Stimulated activated CD4-positive, alpha-beta T cell treated with anti-CD3 and anti-CD28 coated beads, Interleukin-4, amount 100 ng/mL, for 24 hours (primary cell): ENCODE measurements at places on chromosomes 5 and 9.

DNA sequence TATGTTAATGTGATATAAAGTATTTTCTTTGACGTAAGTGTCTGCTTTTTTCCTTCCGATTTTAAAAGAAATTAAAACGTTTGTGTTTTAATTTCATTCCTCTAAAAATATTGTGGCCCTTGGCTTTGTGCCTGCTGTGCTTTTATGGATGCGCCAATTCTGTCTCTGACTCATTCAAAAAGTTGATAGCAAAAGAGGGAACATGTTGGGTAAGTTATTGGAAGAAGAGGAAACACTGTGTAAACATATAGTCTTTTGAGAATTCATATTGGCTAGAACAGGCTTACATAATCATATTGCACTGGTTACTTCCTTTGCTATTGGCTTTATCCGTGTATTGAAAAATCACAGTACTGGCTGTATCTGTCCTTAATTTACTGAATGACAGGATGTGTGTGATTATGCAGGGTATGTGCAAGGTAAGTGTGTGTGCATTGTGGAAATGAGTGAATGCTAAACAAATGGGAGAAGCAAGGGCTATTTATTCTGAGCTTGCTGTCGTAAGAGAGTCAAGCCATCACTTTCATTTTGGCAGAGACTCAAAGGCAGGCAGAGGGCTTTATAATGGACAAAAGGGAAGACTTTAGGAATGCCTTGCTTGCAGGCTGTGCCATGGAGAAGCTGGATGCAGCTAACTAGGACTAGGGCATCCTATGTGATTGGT, 67.8 kb downstream of the SGCD start:
- DNase-seq = no peak

GRCh38 chr5:31153521-31153920, 40.0 kb upstream of the CDH6 start:
- no peak for DNase-seq

- DNase-seq = no peak
These were observed 813 bp downstream of the ERMP1 start for GRCh38 chr9:5832071-5832537.

- no peak for DNase-seq
These were observed 76.4 kb downstream of the PHAX start for GRCh38 chr5:126677121-126677520.

- no peak for DNase-seq
These were observed 74.8 kb downstream of the CETN3 start for GRCh38 chr5:90334741-90335140.

DNA sequence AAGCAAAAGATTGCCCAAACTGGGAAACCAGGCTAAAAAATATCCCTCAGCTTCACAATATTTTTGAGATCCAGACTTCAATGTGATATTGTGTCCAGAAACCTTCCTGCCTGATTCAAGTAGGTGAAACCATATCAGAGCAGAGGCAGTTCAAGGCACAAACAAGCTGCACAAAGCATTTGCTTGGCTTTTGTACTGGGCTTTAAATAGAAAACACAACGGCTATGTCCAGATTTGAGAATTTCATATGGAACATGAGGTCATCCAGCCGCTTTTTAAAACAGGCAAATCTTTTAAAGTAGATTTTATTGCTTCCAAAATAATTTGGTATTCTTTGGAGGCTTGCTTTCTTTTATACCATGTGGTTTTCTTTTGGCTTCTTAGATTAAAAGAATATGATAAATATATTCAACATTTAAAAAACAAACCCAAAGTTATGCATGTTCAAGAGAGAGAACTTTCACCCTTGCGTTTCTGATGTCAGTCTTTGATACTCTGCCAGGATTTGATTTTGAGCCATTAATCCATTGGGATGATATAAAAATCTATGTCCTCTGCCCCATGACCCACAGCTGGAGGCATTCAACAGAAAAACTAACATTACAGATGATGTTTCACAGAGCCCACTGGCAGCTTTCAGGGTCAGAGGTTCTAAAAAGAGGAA, 29.0 kb upstream of the CCDC112 start:
- no peak for DNase-seq

GRCh38 chr9:133204335-133204992, 4.6 kb downstream of the OBP2B start:
- DNase-seq = no peak

DNA sequence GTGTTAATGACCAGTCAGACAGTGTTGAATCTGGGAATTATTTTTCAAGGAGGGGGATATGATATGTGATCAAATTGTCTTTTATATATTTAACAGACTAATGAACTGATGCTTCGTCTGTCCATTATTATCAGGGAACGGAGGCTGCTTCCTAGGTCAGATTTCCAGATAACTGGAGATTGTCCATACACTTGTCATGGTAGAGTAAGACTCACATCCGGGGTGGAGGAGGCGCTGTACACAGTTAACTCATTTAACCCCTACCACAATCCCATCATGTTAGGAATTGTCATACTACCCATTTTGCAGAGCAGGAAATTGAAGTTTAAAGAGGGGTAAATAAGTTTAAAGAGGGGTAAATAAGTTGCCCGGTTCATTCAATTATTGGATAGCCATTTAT, 55.9 kb downstream of the ARHGAP26 start:
- no peak for DNase-seq

- no peak for DNase-seq
These were observed 202.8 kb downstream of the CWC27 start for GRCh38 chr5:64971513-64971912.

DNA sequence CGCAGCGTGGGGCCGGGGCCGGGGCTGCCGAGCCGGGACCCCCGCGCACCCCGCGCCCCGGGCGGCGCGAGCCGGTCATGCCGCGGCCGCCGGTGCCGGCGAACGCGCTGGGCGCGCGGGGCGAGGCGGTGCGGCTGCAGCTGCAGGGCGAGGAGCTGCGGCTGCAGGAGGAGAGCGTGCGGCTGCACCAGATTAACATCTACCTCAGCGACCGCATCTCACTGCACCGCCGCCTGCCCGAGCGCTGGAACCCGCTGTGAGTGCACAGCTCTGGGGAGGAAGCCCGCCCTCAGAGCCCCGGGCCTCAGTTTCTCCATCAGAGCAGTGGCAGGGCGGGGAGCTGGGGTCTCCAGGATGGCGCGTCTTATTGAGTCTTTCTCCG, 335 bp downstream of the GALNT12 start:
- peak; percentile 15 for DNase-seq

DNA sequence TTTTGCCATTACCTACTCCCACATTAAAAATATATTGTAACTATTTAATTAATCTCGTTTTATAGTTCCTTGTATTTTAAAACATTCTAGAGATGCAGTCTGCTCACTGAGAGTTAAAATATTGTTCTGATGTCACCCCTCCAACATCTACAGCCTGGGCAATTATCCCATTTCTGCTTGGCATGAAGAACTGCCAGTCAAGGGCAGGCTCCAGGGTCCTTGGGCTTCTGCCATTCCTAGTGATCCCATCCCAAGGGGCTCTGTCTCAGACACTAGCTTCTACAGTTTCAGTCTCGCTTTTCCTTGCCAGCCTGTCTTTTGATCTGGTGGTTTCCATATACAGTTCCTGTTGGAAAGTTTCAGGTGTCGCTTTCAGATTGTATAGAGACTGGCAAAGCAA, 287.2 kb downstream of the TMEM232 start:
- no peak for DNase-seq

DNA sequence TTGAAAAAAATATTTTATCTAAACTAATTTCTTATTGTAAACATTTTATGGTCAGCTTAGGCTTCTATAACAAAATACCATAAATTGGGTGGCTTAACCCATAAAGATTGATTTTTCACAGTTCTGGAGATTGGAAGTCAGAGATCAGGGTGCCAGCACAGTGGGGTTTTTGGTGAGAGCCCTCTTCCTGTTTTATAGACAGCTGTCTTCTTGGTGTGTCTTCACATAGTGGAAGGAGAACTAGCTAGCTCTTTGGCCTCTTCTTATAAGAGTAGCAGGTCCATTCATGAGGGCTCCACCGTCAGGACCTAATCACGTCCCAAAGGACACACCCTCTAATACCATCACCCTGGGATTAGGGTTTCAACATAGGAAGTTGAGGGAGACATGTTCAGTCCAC, 26.6 kb downstream of the OTULINL start:
- no peak for DNase-seq

GRCh38 chr5:68319706-68320412, 104.3 kb downstream of the PIK3R1 start:
- DNase-seq = no peak

DNA sequence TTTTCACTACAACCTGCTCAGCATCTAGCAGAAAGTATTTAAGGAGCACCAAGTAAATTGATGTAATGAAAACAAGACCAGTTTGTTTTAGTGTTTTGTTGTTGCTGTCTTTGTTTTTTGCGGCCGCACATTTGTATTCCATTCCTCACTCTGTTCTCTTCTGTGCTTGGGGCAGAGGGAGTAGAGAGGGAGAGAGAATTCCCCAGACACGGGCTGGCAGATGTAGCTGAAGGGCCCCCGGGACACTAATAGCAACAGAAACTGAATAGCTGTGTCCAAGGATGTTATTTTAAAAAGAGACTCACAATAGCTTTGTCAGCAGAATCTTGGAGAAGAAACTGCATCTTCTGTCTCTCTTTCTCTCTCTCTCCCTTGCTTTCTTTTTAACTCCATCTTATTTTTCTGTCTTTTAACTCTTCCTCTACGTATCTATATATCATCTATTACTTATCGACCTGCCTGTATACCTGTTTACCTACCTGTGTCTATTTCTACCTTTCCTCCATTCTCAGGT, 145.3 kb downstream of the PAPPA start:
- DNase-seq = no peak

- no peak for DNase-seq
These were observed 63.8 kb upstream of the COL15A1 start for GRCh38 chr9:98879963-98880310.

GRCh38 chr9:134381671-134382516, 55.6 kb downstream of the RXRA start:
- DNase-seq = peak; percentile 25

GRCh38 chr9:68975365-68976043, 38.4 kb downstream of the PRKACG start:
- no peak for DNase-seq

GRCh38 chr9:119234636-119235035, 134.6 kb downstream of the BRINP1 start:
- no peak for DNase-seq
